ENCODE measurements at places on chromosomes 4 and X. TPM values are rescaled to one million over a fixed set of nuclear protein-coding genes. Genes with fewer than 3 reads are reported as not detected.
A peak's percentile ranks its signal among the peaks of the same experiment; 100 is the strongest.

Gene GBA3
- not detected for total RNA-seq

GRCh38 chr4:39763714-39764572, 66.0 kb downstream of the UBE2K start:
- DNase-seq: no peak

- DNase-seq: no peak
Measured at GRCh38 chrX:666762-667720, 36.5 kb downstream of the SHOX start.

DNA sequence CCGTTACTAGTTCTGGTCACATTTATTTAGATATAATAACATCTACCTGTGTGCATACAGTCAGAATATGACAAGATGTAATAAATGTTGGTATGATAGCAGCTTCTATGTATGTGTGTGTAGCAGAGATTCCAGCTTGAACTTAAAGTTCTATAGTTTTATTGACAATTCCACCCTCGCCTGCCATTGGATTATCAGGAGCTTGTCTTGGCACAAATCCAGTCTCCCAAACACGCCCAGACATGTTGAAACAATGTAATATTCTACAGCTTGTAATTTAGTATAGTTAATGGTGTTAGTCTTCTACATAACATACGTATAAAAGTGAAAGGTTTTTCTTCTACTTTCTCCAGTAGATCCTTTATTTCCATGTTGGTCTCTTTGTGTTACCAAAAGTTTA, 44.4 kb downstream of the BBS12 start:
- no peak for DNase-seq

Gene CHRDL1
- total RNA-seq: 3.2 TPM

GRCh38 chr4:88008122-88008742, 797 bp downstream of the PKD2 start:
- peak; percentile 64 for DNase-seq

DNA sequence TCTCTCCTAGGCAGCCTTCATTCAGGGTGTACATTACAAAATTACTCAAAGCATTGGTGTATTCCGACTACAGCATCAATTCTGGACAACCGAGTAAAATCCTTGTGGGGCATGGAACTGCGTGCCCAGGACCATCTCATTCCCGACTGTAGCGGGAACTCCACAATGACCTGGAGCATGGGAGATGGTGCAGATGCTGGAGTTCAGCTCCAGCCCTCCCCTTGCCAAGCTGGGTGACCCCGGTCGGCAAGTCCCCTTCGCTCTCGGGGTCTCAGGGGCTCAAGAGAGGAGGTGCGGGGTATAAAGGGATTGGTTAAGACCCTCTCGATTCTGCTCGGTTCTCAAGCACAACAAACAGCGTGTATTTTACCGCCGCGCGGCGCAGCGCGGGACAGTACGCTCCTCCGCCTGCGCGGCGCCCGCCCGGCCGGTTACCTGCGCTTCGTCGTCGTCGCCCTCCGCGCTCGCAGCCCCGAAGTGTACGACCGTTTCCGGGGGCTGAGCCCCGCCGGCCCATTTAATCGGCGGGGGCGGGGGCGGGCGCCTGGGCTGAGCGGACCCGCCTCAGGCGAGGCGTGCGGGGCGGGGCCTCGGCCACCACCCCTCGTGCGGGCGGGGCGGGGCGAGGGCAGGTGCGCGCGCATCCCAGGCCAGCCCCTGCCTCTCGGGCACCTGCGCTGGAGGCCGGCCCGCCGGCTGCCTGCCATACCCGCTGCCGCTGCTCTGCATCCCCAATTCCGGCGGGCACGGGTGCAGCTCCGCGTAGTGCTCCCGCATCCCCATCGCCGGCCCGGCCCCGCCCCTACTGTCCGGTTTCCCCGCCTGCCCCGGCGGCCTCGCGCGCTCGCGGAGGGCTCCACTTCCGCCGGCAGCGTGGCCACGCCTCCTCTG, at the start of gene G6PD:
Gene G6PD (minus strand): TSS at position 493 of the 891 bp plus-strand sequence. CDS start 691 bp downstream, outside the sequence.
- no peak for DNase-seq

DNA sequence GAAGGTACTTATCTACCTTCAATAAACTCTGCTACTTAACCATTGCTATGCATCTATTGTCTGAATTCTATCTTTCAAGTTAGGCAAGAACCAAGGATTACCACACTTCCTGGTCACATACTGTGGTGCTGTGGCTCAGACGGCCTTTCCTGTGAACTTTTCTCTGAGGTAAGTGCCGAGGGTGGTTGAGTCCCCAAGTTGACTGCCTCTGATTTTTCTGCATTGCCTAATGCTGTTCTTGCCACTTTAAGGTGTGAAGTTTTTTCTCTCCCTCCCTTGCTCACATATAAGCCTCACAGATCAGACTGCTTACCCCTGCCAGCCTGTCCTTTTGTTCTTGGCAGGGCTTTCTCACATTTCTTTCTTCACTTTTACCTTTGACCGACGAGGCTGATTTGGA, 348.0 kb upstream of the POU3F4 start:
- no peak for DNase-seq

GRCh38 chrX:46573331-46573891, at the start of gene CHST7:
Gene CHST7, plus strand, starts transcription at chrX:46573765. Its CDS starts 167 bp downstream, at chrX:46573932.
- peak; percentile 86 for DNase-seq

DNA sequence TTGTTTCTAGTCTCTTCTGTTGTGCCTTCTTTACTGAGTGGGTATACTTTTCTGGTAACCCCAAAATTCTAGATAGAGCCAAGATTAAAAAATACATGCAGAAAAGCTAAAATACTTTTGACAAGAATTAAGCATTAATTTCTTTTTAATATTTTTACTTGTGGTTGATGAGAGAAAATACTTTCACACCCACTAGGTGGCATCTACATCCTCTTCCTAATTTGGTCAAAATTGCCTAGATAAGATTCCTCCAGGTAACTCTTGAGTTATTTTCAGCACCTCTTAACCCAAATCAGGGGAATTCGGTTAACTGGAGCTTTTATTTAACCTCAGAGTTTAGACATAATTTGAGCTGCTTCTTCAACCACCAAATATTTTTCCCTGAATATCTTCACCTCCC, 28.4 kb upstream of the COX7B2 start:
- DNase-seq: no peak

Measured in Right ventricle myocardium inferior (tissue), 1 donor.